ENCODE measurements at places on chromosomes 6 and 20.

- DNase-seq: no peak
Measured at GRCh38 chr6:167270499-167271311, 20.4 kb upstream of the UNC93A start.

DNA sequence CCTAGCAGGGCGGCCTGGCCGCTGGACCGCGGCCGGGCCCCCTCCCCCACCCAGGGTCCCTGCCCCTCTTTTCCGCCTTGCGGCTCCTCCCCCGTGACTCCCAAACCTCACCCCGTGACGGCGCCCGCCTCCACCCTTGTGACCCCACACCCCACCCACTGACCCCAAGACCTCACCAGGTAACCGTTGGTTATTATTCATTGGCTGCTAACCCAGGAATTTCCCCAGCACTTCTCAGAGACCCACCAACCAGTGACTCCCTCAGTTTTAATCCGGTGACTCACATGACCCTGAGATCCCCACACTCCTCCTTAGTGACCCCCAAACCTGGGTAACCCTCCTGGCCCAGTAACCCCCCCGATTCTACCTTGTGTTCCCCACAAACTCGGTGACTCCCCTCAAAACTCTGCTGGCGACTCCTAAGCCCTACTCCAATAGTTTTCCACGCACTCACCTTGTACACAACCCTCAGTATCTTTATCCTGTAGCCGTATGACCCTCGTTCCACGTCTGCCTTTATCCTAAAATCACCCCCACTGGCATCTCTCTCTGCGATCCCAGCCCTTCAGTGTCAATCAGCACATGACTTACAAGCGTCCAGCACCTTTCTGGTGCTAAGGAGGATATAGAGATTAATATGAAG lies 534 bp downstream of the ZNF76 start:
- DNase-seq: peak; percentile 70

- no peak for DNase-seq
Measured at GRCh38 chr20:57999465-58000111, 228.9 kb downstream of the ANKRD60 start.

GRCh38 chr20:51480507-51481270 lies 61.8 kb downstream of the NFATC2 start:
- DNase-seq: peak; percentile 80

DNA sequence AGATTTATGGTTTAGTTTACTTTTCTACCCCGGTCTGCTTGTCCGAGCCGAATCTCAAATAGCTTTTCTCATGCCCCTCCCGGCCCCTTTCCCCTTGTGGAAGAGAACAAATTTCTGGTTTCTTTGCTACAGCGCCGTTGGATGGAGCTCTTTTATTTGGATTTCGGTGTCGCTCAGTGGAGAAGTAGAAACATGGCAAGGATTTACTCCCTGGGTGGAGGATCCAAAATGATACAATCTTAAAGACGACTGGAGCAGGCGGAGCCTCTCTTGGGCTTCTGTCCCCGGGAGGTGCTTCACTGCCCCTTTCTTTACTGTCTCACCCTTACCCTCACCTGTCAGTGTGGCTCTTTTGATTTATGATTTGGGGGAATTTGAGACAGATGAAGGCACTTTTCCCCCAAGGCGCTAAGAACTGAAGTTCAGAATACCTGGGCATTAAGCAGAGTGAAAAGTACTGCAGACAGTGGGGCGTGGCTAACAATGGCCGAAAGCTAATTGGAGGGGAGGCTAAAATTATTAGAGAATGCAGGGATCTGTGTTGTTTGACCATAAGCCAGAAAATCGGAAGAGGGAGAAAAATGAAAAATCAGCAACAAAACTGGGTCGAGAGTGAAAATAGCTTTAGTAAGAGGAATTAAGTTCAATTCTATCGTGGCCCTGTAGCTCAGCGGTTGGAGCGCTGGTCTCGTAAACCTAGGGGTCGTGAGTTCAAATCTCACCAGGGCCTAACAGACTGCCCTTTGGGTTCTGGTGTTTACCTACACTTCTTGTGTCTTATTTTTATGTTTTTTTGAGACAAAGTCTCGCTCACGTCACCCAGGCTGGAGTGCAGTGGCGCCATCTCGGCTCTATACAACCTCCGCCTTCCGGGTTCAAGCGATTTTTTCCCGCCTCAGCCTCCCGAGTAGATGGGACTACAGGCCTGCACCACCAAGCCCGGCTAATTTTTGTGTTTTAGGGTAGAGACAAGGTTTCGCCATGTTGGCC lies 145.1 kb upstream of the ZNF184 start:
- DNase-seq: no peak

- no peak for DNase-seq
Measured at GRCh38 chr20:39089029-39089428, 126.9 kb downstream of the DHX35 start.

GRCh38 chr6:134814076-134814695 lies 135.7 kb downstream of the ALDH8A1 start:
- no peak for DNase-seq

- no peak for DNase-seq
Measured at GRCh38 chr6:22959571-22959970, 390.2 kb downstream of the HDGFL1 start.

- DNase-seq: no peak
Measured at GRCh38 chr6:93242049-93242448, 177.3 kb downstream of the EPHA7 start.

- no peak for DNase-seq
Measured at GRCh38 chr20:4156411-4156810, 141.1 kb upstream of the RNF24 start.

GRCh38 chr6:117270055-117270842 lies 4.9 kb downstream of the VGLL2 start:
- DNase-seq: no peak

- no peak for DNase-seq
Measured at GRCh38 chr20:24139846-24140245, 151.3 kb upstream of the GGTLC1 start.

GRCh38 chr6:46246081-46246480 lies 75.3 kb upstream of the ENPP5 start:
- no peak for DNase-seq

- no peak for DNase-seq
Measured at GRCh38 chr6:3052481-3053230, 15.6 kb upstream of the RIPK1 start.

DNA sequence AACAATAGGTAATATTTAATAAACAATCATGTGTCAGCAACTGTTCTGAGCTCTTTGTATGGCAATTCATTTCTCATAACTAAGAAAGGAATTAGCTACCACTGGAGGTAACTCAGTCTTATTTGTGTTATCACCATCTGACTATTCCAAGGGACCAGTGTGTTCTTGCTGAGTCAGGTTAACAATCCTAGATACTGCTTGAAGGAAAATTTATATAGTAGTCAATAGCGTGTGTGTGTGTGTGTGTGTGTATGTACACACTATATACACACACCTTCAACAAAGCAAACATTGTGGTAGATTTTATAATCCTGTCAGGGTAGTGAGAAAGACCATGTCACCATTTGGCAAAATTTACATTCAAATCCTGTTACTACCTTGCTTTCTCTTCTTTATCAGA lies 45.8 kb upstream of the SMIM8 start:
- no peak for DNase-seq

- DNase-seq: no peak
Measured at GRCh38 chr6:147900247-147900830, 391.8 kb downstream of the SAMD5 start.

- no peak for DNase-seq
Measured at GRCh38 chr20:9985773-9986172, 49.0 kb upstream of the ANKEF1 start.

Data from stimulated activated CD4-positive, alpha-beta T cell treated with anti-CD3 and anti-CD28 coated beads, Interleukin-15, amount 100 ng/mL, for 48 hours (primary cell).